ENCODE measurements at places on chromosomes 2 and 18.

DNA sequence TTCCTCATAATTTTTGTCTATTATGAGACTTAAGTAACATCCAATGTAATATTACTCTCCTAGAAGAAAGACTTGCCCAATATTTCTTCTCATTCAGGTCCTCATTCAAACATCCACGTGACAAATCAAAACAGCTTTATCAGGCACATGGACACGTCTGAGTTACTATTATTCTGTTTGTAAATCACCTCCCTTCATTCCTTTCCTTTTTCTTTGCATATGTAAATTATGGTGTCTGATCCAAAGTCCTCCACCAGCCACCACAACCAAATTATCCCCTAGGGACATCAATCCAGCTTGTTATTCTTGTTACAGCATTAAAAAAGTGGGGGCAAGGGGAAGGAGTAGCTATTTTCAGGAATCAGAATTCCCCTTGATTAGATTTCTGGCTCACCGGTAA lies 7.1 kb downstream of the TMEM163 start:
- no peak for DNase-seq

DNA sequence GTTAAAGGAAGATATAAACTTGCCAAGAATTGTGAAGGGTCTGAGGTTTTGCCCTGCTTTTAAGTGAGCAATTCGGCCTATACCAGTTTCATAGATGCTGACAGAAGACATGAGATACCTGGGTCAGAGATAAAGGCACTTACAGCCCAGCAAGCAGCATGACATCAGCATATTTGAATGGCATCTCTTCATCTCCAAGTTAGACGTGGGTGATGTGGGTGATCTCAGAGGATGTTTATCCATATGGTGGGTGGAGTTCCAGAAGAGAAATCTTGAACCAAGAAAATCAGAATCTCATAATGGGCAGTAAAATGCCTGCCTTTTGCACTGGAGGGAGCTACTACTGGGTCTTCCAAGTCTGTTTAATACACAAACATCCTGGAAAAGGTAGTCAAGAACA lies 44.7 kb downstream of the GYPC start:
- DNase-seq = no peak

GRCh38 chr2:205754924-205755321 lies 72.6 kb downstream of the NRP2 start:
- DNase-seq = no peak

GRCh38 chr2:117621326-117621725 lies 193.2 kb upstream of the DDX18 start:
- no peak for DNase-seq

DNA sequence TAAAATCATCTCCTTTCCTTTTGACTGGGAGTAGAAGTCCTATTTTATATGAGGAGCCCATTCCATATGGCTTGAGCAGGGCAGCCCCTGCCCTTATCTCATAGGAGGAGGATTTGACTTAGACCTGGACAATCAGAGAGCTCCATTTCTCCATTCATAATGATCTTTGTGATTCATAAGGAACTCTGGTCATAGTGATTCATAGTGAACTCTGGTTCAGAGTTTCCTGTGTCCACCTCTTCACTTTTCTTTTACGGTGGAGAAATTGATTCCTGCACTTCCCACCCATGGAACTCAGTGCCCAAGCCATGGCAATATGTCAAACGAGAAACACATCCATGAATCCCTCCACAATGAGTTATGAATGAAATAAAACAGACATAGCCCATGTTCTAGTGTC lies 12.8 kb upstream of the MYO3B start:
- DNase-seq = no peak

DNA sequence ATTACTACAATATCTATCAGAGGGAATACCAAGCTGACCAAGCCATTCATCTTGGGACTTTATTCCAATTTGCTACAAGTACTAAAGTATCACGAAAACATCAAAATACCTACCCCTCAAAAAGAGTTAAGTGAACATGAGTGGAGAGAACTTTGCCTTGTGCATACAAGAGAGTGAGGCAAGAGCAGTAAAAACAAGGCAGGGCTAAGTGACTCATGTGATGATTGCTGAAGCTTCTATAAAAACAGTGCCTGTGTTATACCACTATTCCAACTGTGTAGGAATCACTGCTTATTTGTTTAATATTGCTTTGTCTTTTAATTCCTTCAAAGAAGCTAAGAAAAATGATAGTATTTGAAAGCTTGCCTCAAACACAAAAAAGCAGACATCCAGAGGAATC lies 61.2 kb downstream of the FARSB start:
- DNase-seq = no peak

GRCh38 chr2:120469426-120469825 lies 123.5 kb downstream of the INHBB start:
- DNase-seq = no peak

DNA sequence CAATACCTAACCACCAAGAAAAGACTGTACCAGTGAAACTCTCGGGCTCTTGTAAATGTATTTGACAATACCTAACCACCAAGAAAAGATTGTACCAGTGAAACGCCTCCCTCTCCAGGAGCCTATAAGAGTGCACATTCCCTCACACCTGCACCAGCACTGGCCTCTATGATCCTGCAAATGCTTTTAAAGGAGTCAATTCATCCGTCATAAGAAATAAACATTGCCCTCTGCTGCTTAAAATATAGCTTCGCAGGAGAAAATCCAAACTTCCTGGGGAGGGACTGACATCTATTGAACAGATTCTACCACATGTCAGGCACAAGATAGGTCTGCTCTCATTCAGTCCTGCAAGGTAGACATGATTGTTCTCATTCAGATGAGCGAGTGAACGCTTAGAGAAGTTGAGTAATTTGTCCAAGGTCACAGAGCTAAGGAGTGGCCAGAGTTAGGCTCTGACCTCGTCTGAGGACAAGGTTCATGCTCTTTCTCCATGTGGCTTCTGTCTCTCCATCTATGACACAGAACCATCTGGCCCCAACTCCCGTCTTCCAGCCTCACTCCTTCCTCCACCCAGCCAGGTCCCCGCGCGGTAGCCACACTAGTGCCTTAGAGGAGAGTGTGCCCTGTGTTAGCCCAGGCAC lies 38.7 kb downstream of the MCFD2 start:
- no peak for DNase-seq
